Stimulated activated CD8-positive, alpha-beta memory T cell treated with anti-CD3 and anti-CD28 coated beads, Interleukin-4, amount 100 ng/mL, for 1 hour (primary cell): ENCODE measurements at places on chromosomes 4 and X.

- DNase-seq: no peak
These were observed 18.1 kb upstream of the C4orf36 start for GRCh38 chr4:86910369-86910768.

- no peak for DNase-seq
These were observed 32.9 kb downstream of the SETD7 start for GRCh38 chr4:139523076-139523475.

GRCh38 chrX:41634284-41634683 lies 54.5 kb upstream of the GPR34 start:
- DNase-seq: no peak

- no peak for DNase-seq
These were observed 20.2 kb upstream of the CCKAR start for GRCh38 chr4:26510334-26510964.

DNA sequence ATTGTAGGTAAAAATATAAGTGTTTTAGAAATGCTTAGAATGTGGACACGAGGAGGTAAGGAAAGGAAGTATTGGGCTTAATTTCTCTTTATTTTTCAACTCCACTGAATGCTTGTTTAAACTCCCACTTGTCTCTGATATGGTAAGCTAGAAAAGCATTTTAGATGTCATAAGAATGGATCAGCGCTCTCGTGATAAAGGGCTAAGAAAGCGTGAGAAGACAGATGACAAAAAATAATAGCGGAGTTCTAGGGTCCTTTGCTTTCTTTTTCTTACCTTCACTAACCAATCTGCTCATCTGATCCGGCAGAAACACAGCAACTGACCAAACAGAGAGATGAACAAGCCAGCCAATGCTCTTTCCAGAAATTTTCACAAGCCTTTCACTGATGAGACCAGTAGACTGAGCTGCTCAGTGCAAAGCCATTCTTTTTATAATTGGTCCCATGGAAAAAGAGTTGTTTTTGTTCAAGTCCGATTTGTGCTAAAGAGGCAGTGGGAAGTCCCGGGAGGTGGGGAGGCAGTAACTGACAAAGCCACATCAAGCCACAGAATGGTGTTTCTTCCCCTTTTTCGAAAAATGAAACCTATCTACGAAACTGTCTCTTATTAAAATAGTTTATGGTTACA lies at the start of gene TASL:
TSS of gene TASL (minus strand) at position 405 of the 630 bp plus-strand sequence. CDS start 17,411 bp downstream, outside the sequence.
- no peak for DNase-seq

DNA sequence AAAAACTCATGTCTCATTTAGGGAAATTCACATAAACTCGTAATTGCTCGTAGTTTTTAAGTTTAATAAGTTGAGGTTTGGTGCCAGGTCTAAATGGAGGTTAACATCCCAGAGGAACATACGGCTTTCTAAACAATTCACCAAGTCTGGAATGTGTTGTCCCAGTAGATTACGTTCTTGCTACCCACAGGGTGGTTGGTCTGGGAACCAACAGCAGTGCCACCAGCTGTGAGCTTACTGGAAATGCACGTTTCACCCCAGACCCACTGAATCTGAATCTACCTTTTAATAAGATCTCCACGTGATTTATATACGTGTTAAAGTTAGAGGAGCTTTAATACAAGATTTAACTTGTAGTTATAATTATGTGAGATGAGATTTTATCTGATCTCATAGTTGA lies 134.3 kb downstream of the BMPR1B start:
- DNase-seq: no peak
